ENCODE measurements at places on chromosomes 13 and 19.

GRCh38 chr19:51274049-51274770 is 23.3 kb downstream of the SIGLECL1 start:
- DNase-seq, result no peak

GRCh38 chr19:16587833-16588823 is 15.9 kb upstream of the SLC35E1 start:
- peak; percentile 62 for DNase-seq

GRCh38 chr19:1748115-1748872 is 5.0 kb upstream of the ONECUT3 start:
- DNase-seq, result no peak

DNA sequence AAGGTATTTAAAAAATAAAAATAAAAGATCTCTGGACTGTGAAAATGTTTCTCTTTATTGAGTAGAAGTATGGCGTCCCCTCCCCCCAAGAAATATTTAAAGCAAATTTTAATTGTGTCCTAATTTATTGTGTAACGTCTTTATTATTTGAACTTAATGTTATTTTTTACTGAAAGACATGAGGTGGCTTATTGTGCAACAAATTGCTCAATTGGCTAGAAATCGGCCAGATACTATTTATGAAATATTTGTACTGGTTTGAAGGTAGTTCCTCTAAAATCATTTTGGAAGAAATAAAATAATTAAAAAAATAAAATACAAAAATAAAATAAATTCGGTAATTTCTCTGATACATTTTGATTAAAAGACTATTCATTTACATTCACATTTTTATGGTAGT is 162.3 kb downstream of the DACH1 start:
- DNase-seq, result no peak

DNA sequence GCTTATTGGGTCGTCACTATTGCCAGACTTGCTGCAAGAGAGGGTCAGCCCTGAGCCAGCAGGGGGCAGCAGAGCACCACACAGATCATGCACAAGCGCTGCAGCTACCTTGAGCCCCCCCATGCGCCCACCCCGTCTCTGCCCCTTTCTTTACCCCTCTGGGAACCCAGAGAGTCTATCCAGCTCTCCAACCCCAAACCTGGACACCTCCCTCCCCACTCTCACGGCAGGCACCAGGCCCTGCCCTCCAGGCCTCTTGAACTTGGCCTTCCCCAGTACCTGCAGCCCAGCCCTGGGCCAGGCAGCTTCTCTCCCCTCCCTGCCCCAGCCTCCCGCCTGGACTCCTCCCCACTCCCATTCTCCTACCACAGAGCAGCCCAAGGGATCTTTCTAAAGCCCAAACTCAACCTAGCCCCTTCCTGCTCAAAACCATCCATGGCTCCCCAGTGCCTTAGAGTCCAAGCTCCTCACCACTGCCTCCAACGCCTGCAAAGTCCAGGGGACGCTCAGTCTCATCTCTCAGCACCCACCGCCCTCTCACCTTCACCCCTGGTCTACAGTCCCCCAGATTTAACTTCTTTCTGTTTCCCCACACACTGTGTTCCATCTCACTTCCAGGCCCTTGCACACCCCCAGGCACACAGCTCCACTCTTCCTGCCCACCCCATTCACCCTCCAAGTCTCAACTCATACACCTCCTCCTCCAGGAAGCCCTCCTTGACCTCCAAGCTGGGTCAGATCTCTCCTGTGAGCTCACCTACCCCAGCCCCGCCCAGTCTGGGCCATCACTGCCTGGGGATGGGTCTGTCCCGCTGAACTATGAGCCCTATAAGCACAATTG is 9.4 kb upstream of the CEACAM16 start:
- DNase-seq, result peak; percentile 41

Measured in NK-92 treated with Interleukin-12 subunit alpha and Interleukin-12 subunit beta, amount 100 ng/mL, for 24 hours (cell line).